ENCODE measurements at places on chromosomes 16 and 17.
A peak's percentile ranks its signal among the peaks of the same experiment; 100 is the strongest.

GRCh38 chr16:84443166-84443802 lies 61.2 kb downstream of the MEAK7 start:
- no peak for DNase-seq

GRCh38 chr17:64232466-64233262 lies 30.4 kb downstream of the TEX2 start:
- no peak for DNase-seq

- DNase-seq = no peak
Measured at GRCh38 chr17:39219647-39220154, 6.0 kb downstream of the STAC2 start.

DNA sequence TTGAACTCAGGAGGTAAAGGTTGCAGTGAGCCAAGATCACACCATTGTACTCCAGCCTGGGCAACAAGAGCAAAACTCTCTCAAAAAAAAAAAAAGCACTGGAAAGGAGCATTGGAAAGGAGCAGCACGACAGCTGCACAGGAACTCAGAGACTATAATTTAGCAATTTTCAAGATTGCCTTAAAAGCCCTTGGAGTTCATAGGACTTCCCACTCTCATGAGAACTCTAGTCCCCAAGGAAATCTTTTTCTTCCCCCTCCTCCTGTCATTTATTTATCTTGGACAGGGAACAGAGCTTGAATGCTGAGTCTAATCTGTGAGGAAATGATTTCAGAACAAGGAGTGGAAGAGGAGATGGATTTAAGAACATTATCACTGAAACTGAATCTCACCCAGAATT lies 69.0 kb downstream of the PLXDC1 start:
- peak; percentile 14 for DNase-seq

DNA sequence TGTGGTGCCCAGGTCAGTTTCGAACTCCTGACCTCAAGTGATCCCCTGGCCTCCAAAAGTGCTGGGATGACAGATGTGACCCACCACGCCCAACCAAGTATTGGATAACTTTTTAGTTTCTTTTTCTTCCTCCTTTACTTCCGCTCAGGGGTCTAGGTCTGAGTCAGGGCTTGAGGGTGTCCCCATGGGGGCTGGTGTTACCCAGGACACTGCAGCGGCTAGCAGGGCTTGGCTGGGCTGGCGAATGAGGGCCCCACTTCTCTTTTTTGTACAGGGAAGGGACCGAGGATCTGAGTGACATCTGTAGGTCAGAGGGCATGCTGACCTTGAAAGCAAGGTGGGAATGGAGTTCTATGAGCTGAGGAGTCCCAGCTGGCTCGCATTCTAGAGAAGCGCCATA lies 24.9 kb downstream of the RAB11FIP3 start:
- DNase-seq = no peak

DNA sequence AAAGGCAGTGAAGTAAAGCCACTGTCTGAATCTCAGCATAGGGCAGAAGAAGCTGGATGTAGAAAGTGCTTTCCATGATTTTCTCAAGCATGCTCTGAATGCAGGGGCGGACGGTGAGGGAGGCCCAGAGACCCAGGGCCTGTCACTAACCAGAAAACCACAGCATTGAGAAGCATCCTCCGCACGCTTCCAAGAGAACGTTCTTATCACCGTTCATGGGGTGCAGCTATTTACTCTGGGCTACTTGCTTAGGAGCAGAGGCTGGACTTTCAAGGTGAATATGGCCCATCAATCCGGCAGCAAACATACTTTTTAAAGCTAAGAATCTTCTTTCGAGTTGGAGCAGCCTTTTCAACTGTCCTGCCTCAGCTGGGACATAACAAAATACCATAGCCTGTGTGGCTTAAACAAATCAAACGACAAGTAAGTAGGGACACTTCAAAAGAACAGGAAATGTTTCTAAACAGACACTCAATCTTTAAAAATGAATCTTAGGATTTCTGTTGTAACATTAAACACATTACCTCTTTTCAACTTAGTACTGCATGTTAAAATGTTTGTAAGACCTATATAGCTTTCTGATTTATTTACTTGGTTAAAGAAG lies 46.5 kb upstream of the CDRT4 start:
- no peak for DNase-seq

DNA sequence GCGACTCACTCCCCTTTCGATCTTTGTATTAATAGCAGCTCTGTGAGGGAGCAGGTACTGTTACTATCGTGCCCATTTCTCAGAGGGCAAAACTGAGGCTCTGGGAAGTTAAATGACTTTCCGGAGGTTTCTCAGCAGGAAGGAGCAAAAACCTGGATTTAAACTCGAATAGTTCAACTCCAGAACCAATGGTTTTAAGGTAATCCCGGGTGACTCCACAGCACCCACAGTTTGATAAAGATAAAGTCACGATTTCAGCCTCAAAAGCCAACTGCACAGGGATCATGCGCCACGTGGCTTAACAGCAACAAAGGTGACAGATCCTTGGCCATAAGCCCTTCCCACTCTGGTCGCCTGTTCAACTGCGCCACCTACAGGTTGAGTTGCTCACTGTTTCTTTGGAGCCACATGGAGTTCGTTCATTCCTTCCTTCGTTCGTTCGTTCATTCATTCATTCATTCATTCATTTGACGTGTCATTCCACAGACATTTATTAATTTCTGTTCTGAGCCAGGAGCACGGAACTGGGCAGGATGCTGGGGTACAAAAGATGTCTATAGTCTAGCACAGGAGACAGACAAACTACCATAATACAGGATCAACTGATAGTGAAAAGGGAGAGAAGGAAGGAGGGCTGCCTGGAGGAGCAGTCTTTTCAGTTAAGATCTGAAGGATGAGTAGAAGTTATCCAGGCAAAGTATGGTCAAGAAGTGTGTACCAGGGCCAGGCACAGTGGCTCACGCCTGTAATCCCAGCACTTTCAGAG lies 134.8 kb downstream of the HS3ST2 start:
- no peak for DNase-seq

- no peak for DNase-seq
Measured at GRCh38 chr16:86259499-86259898, 250.8 kb upstream of the FOXF1 start.

DNA sequence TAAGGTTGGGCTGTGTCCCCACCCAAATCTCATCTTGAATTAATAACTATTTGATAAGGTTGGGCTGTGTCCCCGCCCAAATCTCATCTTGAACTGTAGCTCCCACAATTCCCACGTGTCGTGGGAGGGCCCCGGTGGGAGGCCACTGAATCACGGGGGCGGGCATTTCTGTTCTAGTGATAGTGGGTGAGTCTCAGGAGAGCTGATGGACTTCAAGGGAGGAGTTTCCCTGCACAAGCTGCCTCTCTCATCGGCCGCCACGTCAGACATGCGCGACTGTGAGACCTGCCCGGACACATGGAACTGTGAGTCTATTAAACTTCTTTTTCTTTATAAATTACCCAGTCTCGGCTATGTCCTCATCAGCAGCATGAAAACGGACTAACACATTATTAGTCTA lies 44.9 kb upstream of the METRNL start:
- no peak for DNase-seq

GRCh38 chr17:47811709-47812108 lies 9.9 kb downstream of the OSBPL7 start:
- no peak for DNase-seq

GRCh38 chr16:73053364-73054124 lies 5.6 kb upstream of the ZFHX3 start:
- DNase-seq = peak; percentile 21

- no peak for DNase-seq
Measured at GRCh38 chr17:18129041-18129502, 20.5 kb downstream of the MYO15A start.

GRCh38 chr17:9669551-9670008 lies 24.3 kb downstream of the USP43 start:
- no peak for DNase-seq

DNA sequence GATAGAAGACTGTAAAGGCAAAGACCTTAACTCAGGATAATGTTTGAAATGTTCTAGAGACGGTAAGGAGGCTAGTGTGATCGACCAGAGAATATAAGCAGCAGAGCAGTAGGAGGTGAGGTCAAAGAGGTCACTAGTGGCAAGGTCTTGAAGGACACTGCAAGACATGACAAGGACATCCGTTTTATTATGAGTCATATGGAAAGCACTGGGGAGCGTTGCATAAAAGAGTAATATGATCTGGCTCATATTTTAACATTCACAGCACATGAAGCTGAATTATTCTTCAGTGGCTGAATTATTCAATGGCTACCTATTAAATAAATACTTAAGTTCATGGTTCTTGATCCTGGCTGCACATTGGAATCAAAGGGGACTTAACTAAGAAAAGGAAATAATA lies 123.7 kb downstream of the SOX9 start:
- DNase-seq = no peak

GRCh38 chr17:49518346-49519078 lies 23.4 kb downstream of the NGFR start:
- DNase-seq = no peak

DNA sequence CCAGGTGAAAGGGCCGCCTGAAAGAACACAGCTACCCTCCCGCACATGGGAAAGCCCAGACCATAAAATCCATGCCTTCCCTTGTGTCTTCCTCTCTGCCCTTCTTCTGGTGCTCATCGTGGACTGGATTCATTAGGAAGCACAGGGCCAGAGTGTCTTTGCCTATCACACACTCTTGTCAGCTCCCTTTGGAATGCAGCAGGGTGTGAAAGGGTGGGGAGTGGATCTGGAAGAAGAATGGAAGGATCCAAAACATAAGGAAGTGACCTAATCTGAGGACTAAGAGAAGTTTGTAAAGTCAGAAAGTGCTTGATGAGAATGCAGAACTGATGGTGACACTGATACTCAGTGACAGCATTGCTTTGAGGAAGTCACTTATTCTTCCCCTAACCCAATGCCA lies 1147.3 kb upstream of the GOT2 start:
- DNase-seq = no peak

- no peak for DNase-seq
Measured at GRCh38 chr17:17784657-17785267, 52.0 kb downstream of the SREBF1 start.

DNA sequence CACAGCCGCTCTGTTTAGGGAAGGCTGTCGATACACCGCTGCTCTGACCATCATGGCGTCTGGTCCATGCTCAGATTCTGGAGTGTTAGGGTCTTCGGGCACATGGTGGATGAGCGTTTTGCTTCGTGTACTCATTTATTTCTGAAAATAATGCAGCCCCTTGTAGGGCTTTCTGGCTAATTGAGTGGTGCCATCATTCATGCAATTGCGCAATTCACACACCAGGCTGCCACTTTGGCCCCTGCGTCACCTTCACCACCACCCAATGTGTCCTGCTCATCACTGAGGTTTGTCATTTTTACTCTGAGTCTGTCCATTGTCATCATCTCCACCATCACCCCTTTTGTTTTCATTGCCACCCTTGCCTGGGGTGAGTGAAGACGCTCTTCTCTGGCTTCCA lies 557.4 kb downstream of the WWOX start:
- DNase-seq = no peak

DNA sequence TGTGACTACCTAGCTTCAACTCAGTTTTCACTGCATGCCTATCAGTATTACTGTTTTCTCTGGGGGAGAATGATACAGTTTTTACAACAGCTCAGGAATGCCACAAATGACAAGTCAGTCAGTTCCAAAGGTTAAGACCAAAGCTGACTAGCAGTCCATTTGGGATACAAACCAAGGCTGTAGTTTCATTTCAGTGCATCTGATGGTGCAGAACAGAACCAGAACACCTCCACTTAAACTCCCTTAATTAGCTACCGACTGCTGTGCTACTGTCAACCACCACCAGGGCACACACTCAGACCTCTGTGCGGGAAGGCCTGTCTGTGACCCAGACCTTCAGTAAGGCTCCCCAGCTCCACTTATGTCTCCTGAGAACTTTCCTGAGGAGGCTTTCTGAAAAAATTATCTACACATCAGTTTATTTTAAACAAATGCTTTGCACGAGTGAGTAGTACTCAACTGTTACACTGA lies 20.4 kb downstream of the NFE2L1 start:
- DNase-seq = no peak

- no peak for DNase-seq
Measured at GRCh38 chr17:80773243-80773991, 218.2 kb upstream of the CHMP6 start.

Measured in DMS79 treated with DMSO at 0.1 percent for 48 hours (cell line).